ENCODE measurements at places on chromosomes 7 and 10.

GRCh38 chr7:149799397-149800168 lies 26.2 kb upstream of the ZNF467 start:
- peak; percentile 18 for DNase-seq

- DNase-seq, result no peak
Observed at GRCh38 chr7:117587931-117588330, 108.1 kb downstream of the CFTR start.

GRCh38 chr7:134946260-134946659 lies 40.0 kb upstream of the AGBL3 start:
- DNase-seq, result no peak

GRCh38 chr7:108660465-108660864 lies 90.8 kb downstream of the DNAJB9 start:
- DNase-seq, result no peak
